ENCODE measurements at places on chromosomes 3 and 15.

- DNase-seq: no peak
Observed at GRCh38 chr3:190217081-190217480, 96.4 kb upstream of the P3H2 start.

- peak; percentile 7 for DNase-seq
Observed at GRCh38 chr15:88342666-88343065, 86.1 kb upstream of the NTRK3 start.

GRCh38 chr3:377158-377561 lies 180.6 kb downstream of the CHL1 start:
- DNase-seq: peak; percentile 47

DNA sequence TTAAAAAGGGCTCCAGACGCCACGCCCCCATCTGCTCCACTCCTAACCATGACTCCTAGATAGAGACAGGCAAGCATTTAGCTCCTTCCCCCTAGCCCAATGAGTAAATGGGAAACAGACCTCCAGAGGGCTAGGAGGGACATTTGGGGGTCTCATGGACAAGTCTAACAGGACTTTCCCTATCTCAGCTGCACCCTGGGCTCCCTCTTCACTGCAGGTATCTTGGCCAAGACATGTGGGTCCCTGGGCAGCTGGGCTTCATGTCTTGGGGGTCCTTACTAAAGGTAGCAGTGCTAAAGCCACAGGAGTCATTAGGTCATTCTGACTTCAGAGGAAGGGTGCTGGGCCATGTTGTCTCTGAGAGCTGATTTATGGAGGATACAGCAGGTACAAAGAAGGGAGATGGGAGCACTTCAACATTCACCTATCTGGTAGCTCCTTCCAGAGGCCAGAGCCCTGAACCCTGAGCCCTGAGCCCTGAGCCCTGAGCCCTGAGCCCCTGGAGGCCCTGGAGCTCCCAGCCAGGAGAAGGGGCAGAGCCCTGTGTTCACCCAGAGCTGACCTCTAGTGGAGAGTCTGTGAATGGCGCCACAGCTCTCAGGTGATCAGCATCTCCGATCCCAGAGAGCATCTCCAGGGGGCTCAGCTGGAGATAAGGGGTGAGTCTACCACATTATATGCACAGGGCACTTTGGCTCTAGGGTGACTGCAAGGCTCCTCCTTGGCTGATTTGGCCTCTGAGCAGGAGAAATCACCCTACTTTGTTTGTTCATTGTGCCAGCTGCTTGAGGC lies 40.1 kb upstream of the EPHB1 start:
- peak; percentile 45 for DNase-seq

DNA sequence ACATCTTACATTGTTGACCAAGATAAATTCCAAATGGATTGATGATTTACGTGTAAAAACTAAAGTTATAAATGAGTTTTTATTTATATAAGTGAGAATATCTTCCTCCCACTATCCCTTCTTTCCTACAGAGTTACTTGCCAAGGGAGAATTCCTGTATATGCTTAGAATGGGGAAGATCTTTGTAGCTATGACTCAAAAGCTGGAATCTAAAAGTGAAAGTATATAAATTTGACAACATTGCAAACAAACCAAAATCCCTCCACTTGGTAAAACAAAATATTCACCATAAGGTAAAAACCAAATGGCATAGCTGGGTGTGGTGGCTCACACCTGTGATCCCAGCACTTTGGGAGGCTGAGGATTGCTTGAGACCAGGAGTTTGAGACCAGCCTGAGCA lies 52.7 kb upstream of the GCNT3 start:
- no peak for DNase-seq

DNA sequence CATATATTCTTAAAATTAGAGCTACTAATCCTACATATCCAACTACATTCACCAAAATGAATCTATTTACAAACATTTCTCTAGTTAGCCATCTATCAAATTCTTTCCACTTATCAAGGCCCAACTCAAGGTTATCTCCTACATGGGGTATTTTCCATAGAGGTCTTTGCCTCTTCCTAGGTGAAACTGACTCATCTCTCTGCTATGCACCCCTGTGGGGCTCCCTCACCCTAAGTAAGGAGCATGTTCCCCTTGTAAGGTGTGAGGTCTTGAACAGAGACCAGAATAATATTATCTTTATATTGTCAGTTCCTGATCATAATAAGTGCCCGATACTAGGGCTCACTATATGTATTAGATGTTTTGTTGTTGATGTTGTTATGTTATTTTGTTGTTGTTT lies 74.6 kb upstream of the TSC22D2 start:
- DNase-seq: no peak

- no peak for DNase-seq
Observed at GRCh38 chr15:64975390-64975789, 14.3 kb downstream of the SPG21 start.

- DNase-seq: no peak
Observed at GRCh38 chr3:57389271-57389670, 96.8 kb upstream of the ASB14 start.

GRCh38 chr3:54008744-54009143 lies 113.6 kb upstream of the CACNA2D3 start:
- no peak for DNase-seq
